Activated CD4-positive, alpha-beta memory T cell treated with anti-CD3 and anti-CD28 coated beads, Interleukin-2, amount 10 ng/mL, durations not matched to agents 7 days and 5 days (primary cell): ENCODE measurements at places on chromosomes 3 and 15. TPM values are rescaled to one million over a fixed set of nuclear protein-coding genes. Genes with fewer than 3 reads are reported as not detected.

- no peak for DNase-seq
- peaks cover 84% of the 10 kb centered on the region for H3K36me3 ChIP-seq
- H3K4me1 ChIP-seq, result peaks cover 52% of the 10 kb centered on the region
- no peaks in the 10 kb centered on the region for H3K27me3 ChIP-seq
Measured at GRCh38 chr3:16468336-16469098, 45.0 kb downstream of the RFTN1 start.

GRCh38 chr3:3792391-3792790 is 6.8 kb upstream of the LRRN1 start:
- peaks cover 8% of the 10 kb centered on the region for H3K27me3 ChIP-seq
- no peak overlapping the region for H3K4me3 ChIP-seq
- no peaks in the 10 kb centered on the region for H3K4me1 ChIP-seq
- no peak for DNase-seq
- H3K36me3 ChIP-seq, result no peaks in the 10 kb centered on the region

DNA sequence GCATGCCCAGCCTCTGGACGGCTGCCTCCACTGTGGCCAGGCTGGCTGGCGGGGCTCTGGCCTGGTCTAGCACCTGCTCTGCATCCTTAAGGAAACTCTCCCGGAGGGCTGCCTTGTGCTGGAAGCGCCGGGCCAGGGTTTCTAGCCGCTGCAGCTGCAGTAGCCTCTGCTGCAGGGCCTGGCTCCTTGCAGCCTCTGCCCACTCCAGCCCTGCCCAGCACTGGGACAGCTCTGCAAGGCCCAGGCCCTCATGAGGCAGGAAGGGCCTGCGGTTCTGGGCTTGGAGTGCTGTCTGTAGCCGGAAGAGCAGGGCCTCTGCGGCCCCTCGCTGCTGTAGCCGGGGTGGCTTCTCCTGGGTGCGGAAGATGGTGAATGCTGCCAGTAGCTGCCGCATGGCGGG is 8.0 kb downstream of the SPTBN5 start:
- no peak for DNase-seq
- no peak overlapping the region for H3K27ac ChIP-seq
- H3K27me3 ChIP-seq, result peaks cover 11% of the 10 kb centered on the region
- H3K4me1 ChIP-seq, result peaks cover 33% of the 10 kb centered on the region
- no peak overlapping the region for H3K4me3 ChIP-seq

Gene GOLGA8J
- not detected for total RNA-seq

Gene CCR8
- 7.6 TPM for total RNA-seq
